ENCODE measurements at places on chromosomes 4 and X. TPM values are rescaled to one million over a fixed set of nuclear protein-coding genes. Genes with fewer than 3 reads are reported as not detected.

- DNase-seq: no peak
These were observed 22.6 kb downstream of the CCKAR start for GRCh38 chr4:26467724-26468123.

RAB41 gene
- 0.87 TPM for polyA plus RNA-seq

- DNase-seq: no peak
These were observed 577.1 kb downstream of the GALNTL6 start for GRCh38 chr4:172390331-172390730.

DNA sequence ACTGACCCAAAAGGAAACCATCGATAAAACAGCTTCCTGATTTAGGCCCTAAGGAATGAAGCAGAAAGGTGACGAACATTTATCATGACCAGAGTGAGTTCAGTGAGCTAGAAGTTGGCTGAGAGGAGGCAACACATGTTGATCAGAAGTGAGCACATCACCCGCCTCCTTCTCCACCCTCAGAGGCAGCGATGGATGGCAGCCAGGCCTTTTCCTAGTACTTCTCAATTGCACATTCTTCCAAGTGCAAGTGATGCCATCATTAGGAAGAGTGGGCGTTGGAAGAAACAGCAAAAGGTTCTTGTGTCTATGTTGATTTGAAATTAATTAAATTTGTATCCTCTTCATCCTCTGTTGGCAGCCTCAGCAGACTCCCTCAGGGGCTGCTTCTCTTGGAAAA lies 51.7 kb downstream of the TMEM154 start:
- DNase-seq: no peak

DUX4 gene
- 0.76 TPM for polyA plus RNA-seq
